ENCODE measurements at places on chromosomes 16 and 17. TPM values are rescaled to one million over a fixed set of nuclear protein-coding genes. Genes with fewer than 3 reads are reported as not detected.
A peak's percentile ranks its signal among the peaks of the same experiment; 100 is the strongest.

GRCh38 chr16:48617711-48618148, 7.8 kb upstream of the N4BP1 start:
- no peak for DNase-seq

GRCh38 chr16:317583-317982, 34.6 kb downstream of the PDIA2 start:
- no peak for DNase-seq

GRCh38 chr16:554640-555365, 5.4 kb upstream of the PRR35 start:
- no peak for DNase-seq

- no peak for DNase-seq
Observed at GRCh38 chr17:903691-904481, 75.7 kb downstream of the NXN start.

DNA sequence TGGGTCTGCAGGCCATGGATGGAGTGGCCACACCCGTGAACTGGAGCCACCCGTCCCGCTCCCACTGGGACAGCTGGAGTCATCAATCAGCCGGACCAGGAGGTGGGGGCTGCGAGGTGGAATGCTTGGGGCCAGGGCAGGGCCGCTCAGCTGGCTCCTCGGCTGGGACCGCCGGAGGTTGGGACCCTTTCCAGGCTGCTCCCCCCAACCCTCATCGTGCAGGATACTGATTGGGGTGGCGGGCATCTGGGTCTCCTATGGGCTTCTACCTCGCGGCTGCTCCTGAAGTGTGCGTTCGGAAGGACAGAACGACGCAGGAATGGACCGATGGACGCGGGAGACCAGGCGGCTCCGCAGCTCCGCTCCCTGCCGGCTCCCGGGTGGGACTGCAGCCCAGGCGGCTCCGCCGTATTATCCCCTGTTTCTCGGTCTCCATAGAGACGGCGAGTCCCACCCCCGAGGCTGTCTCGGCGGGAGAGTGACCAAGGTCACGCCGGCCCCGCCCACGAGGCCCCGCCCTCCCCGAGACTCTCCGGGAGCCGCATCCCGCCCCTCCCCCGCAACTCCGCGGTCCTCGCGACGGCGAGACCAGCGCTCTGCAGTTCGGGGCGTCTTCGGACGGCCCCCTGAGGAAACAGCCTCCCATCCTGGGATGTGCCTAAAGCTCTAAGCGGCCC, at the start of gene TPPP3:
TSS of gene TPPP3 (minus strand) at position 388 of the 677 bp plus-strand sequence. CDS start 2,387 bp downstream, outside the sequence.
- peak; percentile 90 for DNase-seq

- no peak for DNase-seq
Observed at GRCh38 chr16:31217136-31217530, 198 bp upstream of the PYDC1 start.

GRCh38 chr16:14331020-14331419, 259.9 kb downstream of the MRTFB start:
- no peak for DNase-seq

ALDH3A2 gene
- 134 TPM for total RNA-seq

WFDC1 gene
- 26.0 TPM for total RNA-seq

BIRC5 gene
- total RNA-seq: 1.1 TPM

EPN3 gene
- 0.09 TPM for total RNA-seq

JPH3 gene
- 0.29 TPM for total RNA-seq

KRTAP2-2 gene
- not detected for total RNA-seq

All from upper lobe of right lung (tissue), 1 donor.